ENCODE measurements at places on chromosomes 5 and 9.
A peak's percentile ranks its signal among the peaks of the same experiment; 100 is the strongest.

DNA sequence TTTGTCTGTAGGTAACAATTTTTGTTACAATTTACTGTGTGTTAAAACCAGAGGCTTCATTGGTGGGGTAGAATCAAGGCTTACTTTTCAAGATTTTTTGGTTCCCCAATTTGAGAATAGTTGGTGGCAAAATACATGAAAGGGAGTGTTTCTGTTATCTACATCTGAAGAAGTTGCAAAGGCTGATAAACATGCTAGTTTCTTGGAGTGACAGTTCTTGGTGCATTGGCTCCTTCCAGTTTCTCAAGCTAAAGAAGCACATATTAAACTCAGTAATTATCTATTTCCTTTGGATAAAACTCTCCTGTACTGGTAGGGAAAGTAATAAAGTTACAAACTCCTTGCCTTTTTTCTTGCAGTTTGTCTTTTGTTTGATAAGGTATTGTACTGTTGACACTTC, 5.9 kb downstream of the MACIR start:
- DNase-seq = no peak

- no peak for DNase-seq
Observed at GRCh38 chr9:98804083-98804482, 3.4 kb upstream of the GALNT12 start.

- DNase-seq = no peak
Observed at GRCh38 chr9:24614070-24614469, 68.4 kb upstream of the IZUMO3 start.

GRCh38 chr5:60522292-60522905, 177.6 kb downstream of the DEPDC1B start:
- DNase-seq = peak; percentile 46

- DNase-seq = peak; percentile 37
Observed at GRCh38 chr9:90870621-90871326, 69.2 kb downstream of the SYK start.

- no peak for DNase-seq
Observed at GRCh38 chr9:96459268-96460007, 9.5 kb downstream of the HABP4 start.

GRCh38 chr9:111630182-111630963, 761 bp upstream of the DNAJC25 start:
- no peak for DNase-seq

DNA sequence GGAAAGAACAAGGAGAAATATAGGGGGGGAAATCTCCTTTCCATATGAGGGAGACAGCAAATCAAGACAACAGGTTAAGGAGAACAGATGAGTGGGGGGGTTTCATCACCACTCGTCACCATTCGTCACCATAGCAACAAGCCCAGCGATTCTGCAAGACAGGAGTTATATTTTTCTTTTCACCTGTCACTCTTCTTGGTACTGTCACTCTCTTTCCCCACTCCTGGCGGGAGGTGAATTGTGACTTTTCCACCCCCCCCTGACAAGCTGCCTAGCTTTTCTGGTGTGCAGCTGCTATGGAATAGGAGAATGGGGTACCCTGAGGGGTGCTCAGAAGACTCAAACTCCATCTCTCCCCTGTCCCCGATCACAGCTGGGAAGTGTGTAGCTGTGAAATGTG, 239.9 kb downstream of the FAM114A2 start:
- no peak for DNase-seq

DNA sequence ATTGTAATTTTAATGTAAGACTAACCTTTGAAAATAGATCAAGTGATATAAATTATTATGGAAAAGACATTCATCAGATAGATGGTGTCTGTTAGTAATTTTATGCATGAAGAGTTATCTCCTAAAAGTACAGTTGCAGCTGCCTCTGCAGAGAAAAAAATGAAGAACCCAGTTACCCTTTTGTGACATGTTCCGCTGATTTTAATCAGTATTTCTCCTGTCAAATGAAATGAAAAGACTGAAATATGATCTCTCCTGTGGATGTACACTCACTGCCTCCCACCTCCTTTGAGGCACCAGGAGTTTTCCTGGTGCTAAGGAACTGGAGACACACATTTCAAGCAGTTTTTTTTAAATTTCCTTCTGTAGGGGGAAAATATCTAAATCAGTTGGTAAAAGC, 277.4 kb downstream of the KIF4B start:
- DNase-seq = no peak

- DNase-seq = no peak
Observed at GRCh38 chr5:52392321-52392720, 395.4 kb upstream of the ITGA1 start.

DNA sequence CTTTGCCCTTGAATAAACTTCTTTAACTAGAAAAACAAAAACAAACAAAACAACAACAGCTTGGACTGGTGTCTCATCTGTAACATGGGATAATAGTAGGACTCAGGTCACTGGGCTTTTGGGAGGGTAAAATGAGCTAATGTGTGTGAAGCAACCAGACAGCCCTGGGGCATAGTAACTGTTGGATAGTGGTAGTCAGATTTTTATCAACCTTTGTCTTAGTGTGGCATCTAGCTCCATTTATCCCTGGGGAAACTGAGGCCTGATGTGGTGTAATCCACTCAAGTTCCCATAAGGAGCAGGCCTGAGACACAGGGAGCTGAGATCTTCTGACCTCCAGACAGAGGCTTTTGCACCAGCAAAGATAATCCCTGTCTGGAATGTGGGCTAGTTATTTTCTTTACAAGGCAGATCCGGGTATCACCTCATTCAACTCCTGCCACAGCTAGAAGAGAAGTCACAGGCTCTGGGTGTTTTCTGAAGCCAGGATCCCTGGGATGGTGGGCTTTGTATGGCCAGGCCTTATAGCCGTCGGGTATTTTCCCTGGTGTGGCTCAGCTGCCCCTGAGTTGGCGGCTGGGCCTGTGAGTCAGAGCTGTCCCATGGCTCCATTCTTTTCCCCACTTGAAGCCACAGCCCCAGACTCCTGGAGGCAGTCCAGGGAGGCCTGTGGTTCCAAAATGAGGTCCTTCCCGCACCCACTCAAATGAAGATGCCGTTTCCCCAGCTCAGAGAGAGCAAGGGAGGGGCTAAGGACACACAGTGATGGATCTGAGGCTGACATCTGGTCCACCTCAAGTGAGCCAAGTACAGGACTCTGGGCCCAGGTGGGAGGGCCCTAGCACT, 26.1 kb upstream of the CSF1R start:
- no peak for DNase-seq

DNA sequence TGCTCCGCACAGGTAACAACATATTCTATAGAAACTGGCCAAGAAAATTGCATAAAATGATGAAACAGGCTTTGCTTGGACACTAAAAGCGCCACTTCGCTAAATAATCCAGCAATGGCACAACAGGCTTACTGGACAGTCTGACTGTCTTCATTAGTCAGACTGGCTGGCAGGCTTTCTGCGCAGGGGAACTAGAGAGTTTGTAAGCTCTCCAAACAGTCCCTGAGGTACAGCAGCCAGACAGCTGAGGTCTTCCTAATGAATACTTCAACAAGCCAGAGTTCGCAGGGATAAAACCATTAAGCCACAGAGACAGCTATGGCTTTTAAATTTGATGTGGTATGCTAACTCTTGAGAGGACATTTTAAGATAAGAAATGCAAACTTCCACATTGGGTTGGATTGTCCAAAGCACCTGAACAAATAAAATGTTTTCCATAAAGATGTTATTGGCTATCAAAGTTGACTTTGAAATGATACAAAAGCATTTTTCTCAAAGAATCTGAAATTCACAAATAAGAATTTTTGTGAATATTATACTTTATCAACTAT, 20.7 kb downstream of the PLK2 start:
- no peak for DNase-seq

- no peak for DNase-seq
Observed at GRCh38 chr9:82996941-82997340, 66.0 kb downstream of the RASEF start.

DNA sequence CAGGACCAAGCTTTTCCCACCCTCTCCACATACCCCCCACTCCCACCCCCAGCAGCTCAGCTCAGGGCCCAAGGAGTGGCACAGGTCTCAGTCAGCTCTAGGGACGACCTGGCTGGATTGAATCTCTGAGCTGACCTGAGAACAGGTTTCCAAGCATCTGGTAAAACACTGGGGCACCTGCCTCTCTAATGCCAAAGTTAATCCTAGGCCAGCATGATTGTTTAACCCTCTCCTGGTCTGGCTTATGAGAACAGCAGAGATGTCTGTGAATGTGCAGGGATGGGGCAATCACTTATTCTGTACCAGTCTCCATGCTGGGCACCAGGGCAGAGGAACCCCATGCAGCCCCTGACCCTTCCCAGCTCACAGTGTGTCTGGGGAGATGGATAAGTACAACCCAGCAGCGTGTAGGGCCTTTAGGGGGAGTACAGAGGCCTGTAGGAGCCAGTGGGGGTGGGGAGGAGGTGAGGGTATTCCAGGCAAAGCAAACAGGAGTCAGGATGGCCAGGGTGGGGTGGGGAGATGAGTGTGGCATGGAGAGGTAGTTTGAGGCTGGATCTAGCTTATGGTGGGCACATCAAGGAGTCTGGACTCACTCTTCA, 678 bp upstream of the KIF12 start:
- DNase-seq = no peak

GRCh38 chr5:98785244-98785643, 11.8 kb downstream of the RGMB start:
- no peak for DNase-seq

DNA sequence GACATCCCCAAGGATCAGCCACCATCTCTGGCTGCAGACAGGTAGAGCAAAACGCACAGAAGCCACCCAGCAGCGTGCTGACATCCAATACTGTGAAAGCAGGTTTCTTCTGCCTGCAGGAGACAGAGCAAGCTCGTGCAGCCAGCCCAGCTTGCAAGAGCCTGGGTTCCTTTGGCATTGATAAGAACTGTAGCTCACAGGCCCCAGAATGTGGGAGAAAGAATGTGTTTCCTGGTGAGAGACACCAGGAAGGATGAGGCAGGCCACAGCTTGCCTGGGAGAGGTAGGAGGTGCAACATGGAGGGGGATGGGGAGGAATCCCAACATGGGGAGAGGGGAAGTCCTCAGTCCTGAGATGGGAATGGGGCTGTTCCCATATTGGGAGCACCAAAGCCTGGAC, 34.0 kb upstream of the ARAP3 start:
- no peak for DNase-seq

DNA sequence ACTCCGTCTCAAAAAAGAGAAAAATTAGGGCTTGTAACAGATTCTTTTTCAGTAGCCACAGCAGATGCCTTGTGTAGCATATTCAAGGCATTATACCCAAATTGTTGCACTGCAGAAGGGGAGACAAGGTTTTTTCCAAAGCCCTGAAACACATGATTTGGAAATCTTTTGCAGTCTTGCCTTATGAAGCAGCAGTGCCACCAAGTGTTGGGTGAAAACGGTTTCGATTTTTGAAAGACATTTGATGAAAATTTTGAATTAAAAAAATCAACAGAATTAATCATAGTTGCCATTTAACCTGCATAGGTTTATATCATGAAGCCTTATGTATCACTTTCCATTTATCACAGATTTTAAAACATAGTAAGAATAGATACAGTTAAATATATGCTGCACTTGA, 479.5 kb downstream of the TAF11L14 start:
- peak; percentile 9 for DNase-seq

DNA sequence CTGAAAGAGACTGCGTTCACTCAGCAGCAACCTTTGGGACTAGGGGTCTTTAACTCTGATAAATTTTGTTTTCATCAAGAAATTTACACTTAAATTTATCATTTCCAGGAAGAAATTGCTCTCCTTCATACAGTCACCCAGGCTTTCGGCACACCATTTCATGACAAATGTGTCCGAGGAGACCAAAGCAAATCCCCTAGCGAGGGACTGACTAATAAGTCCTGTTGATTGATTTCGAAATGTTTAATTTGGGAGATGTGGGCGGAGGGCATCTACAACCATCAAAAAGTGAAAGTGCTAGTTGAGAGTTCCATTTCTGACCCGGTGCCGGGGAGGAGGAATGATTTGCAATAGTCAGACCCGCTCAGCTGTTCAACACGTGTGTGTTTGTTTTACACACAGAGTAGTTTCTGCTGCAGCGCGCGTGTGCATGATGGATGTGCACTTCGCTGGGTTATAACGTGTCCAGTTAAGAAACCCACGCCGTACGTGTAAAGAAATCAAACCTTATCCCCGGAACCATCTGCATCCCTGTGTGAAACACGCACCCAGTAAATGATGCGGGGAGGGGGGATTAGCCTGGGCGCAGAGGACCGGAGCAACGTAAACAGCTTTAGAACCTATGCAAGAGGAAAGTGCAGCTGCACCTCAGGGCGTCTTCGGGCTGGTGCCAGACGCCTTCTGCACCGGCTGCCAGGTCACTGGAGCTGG, 845 bp upstream of the NR4A3 start:
- DNase-seq = peak; percentile 48

- no peak for DNase-seq
Observed at GRCh38 chr9:27870404-27870803, 297.1 kb upstream of the C9orf72 start.

- DNase-seq = no peak
Observed at GRCh38 chr9:136977223-136977622, at the start of gene PTGDS. TSS of gene PTGDS (plus strand) at chr9:136977504. CDS start at chr9:136977579, 75 bp downstream.

- no peak for DNase-seq
Observed at GRCh38 chr5:178304016-178304415, 71.4 kb upstream of the PHYKPL start.

DNA sequence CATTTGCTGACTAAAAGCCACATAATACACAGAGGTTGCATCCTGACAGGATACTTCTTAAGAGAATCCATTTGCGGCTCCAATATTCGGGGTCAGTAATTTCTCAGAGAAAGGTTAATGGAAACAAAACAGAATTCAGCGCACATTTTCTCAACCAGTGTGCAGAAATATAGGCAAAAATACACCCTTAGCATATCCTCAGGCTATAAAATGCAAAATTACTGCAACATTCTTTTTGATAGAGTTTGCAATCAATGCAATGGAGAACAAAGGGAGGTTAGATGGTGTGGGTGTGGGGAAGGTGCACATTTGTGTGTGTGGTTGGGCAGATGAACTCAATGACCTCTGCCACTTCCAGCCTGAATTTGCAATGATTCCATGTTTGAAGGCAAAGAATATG, 35.4 kb upstream of the ACO1 start:
- DNase-seq = no peak

GRCh38 chr9:86557918-86558317, 203.7 kb upstream of the TUT7 start:
- no peak for DNase-seq

DNA sequence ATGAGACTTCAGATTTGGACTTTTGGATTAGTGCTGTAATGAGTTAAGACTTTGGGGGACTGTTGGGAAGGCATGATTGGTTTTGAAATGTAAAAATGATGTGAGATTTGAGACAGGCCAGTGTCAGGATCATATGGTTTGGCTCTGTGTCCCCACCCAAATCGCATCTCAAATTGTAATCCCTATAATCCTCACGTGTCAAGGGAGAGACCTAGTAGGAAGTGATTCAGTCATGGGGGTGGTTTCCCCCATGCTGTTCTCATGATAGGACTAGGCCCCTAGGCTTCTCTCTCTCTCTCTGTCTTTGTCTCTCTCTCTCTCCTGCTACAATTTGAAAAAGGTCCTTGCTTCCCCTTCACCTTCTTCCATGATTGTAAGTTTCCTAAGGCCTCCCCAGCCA, 473.3 kb upstream of the CD180 start:
- DNase-seq = no peak

DNA sequence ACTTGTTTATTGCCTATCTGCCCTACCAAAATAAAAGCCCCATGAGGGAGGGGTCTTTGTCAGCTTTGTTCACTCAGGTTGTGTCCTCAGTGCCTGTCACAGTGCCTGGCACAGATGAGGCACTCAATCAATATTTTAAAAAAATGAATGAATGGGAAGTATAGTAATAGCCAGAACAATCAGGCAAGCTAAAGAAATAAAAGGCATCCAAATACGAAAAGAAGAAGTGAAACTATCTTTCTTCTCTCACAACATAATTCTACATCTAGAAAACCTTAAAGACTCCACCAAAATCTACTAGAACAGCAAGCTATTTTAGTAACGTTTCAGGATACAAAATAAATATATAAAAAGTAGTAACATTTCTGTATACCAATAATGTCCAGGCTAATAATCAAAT, 37.8 kb upstream of the C5orf63 start:
- no peak for DNase-seq

Measured in BE2C (cell line).